Neural progenitor cell (in vitro differentiated cells): ENCODE measurements at places on chromosomes 1 and 21.

DNA sequence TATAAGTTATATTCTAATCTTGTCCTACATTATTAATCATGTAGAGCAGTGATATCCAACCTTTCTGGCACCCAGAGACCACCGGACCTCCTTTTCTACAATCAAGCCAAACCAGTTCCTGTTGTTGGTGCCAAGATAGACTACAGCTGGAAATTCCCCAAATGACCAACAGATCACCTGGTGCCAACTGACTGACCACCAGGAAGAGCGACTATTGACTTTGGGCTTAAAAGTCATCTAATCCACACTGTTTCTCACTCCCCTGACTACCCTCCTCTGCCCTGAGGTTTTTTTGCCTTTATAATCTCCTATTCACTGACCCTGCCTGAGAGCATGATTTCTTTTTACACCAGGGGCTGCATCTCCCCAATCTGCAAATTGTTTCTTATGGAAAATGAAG lies 425.2 kb downstream of the TTLL7 start:
- no peak for DNase-seq

- no peak for DNase-seq
These were observed 87.5 kb downstream of the DDX20 start for GRCh38 chr1:111843177-111843576.

- DNase-seq, result peak; percentile 25
These were observed 618.2 kb downstream of the BRINP3 start for GRCh38 chr1:189859385-189859977.

- no peak for DNase-seq
These were observed 186.8 kb downstream of the SEC16B start for GRCh38 chr1:177783051-177783450.

GRCh38 chr1:33010932-33011731 lies 25.6 kb downstream of the AK2 start:
- DNase-seq, result no peak

DNA sequence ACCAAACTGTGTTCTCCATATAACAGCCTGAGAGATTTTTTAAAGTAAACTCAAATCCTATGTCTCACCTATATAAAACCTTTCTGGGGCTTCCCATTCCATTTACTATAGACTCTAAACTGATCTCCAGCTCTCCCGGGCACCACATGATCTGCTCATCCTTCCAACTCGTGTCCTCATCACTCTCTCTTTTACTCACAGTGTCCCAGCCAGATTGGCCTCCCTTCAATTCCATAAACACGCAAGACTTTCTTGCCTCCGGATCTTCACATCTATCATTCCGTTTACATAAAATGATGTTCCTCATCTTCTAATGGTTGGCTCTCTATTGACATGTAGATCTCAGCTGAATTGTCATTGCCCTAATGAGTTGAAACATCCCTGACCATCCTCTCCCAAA lies 59.4 kb downstream of the ZNF697 start:
- no peak for DNase-seq

DNA sequence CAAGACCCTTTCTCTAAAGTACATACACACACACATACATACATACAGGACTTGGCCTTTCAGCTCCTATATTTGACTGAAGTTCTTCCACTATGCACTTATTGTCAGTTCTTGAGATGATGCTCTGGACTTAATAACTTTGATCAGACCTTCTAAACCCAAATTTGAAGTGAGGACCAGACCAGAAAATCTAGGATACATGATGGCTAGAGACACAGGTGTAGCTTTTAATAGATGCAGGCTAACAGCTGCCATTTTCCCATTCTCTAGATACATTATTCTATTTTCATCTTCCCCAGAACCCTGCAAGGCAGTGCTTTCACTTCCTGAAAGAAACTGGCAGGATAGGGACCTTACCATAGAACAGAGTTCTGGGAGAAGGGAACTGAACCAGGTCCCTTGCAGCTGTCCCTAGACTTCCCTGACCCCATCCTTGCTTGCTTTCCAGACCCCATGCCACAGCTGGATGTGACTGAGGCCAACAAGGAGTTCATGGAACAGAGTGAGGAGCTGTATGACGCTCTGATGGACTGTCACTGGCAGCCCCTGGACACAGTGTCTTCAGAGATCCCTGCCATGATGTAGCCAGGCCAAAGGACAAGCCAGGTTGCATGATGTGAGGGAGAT lies 14.9 kb upstream of the RAB42 start:
- DNase-seq, result no peak

DNA sequence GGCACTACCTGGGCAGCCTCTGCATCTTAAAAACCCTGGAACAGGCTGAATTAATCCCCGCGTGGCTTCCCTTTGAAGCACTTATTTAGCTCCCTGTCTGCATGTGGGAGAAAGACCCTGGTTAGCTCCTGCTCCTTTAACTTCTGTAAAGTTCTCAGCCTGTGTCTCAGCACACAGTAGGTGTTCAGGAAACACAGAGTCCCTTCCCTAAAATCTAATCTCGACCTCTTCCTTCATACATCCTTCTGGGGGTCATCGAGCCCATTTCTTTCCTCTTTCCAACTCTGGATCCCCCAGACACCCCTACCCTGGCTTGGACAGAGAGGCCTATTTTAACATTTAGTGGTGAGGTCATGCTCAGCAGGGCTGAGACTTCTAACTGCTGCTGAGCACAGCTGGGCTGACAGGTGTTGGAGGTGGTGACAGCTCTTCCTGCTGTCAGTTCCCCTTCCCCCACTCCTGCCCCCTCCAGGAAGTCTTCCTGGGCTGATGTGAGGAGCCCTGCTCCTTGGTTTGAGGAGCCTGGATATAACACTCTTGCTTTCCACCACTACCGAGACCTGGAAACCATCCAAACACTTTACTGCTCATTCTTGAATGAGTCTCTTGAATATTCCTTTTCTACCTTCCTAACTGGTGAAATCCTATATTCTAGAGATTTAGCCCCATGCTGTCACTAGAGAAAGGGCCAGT lies 5.3 kb downstream of the E2F2 start:
- no peak for DNase-seq

GRCh38 chr1:232943679-232944252 lies 6.6 kb upstream of the NTPCR start:
- DNase-seq, result no peak

DNA sequence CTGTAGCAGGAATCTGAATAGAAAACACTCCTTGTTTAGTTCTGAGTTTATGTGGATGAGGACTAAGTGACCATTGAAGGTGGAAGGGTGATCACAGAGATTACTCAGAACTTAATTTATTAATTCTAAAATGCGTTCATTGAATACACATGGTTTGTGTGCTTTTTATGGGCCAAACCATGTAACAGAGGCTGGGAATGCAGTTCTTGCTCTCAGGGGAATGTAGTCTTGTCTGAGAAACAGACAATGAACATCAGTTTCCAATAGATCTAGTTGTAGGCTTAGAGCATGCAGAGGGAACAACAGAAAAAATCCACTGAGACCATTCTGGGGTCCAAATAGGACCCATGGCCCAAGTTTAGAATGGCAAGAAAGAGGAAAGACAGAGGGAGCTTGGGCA lies 46.1 kb downstream of the ITSN1 start:
- DNase-seq, result no peak

DNA sequence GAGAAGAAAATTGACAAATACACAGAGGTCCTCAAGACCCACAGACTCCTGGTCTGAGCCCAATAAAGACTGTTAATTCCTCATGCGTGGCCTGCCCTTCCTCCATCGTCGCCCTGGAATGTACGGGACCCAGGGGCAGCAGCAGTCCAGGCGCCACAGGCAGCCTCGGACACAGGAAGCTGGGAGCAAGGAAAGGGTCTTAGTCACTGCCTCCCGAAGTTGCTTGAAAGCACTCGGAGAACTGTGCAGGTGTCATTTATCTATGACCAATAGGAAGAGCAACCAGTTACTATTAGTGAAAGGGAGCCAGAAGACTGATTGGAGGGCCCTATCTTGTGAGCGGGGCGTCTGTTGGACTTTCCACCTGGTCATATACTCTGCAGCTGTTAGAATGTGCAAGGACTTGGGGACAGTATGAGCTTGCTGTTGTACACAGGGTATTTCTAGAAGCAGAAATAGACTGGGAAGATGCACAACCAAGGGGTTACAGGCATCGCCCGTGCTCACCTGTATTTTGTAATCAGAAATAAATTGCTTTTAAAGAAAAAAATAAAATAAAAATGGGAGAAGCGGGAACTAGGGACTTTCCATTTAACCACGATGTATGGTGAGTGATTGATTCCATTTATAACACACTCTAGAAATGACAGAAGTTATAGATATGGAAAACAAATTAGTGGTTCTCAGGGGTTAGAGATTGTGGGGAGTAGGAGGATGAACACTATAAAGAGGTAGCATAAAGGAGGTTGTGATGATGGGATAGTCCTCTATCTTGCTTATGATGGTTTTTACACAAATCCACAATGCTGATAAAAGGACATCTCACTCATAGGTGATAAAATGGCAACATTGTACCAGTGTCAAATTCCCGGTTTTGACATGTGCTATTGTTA lies 244.7 kb downstream of the MRPL39 start:
- DNase-seq, result no peak

- DNase-seq, result no peak
These were observed 84.2 kb downstream of the LACTBL1 start for GRCh38 chr1:22888320-22889075.

DNA sequence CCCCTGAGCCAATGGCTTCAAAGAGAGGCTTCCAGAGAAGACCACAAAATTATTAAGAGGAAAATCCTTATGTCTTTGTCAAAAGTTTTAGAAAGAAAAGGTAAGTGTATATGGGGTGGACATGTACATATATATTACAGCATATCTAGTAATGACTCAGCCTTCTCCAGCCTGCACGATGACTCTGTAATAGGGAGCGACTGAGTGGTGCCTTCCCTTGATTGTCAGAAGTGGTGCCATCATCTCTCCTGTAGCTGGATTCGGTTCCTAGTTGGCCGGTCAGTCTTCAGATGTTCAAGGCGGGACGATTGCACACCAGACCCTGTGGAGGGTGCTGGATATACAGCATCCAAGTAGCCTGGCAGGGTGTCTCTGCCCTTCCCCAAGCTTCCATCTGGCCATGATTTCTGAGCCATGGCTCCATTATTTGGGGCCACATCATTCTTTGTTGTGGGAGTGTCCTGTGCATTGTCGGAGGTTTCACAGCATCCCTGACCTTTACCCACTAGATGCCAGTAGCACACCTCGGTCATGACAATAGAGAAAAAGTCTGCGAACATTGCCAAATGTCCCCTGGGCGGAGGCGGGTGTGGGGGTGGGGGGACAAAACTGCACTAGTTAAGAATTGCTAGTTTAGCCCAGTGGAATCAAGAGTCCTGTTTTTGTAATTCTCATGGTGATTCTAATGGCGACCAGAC lies 206.2 kb upstream of the KAZN start:
- no peak for DNase-seq

GRCh38 chr21:33855190-33855589 lies 60.4 kb downstream of the ATP5PO start:
- DNase-seq, result no peak

- no peak for DNase-seq
These were observed 6.8 kb downstream of the LAPTM5 start for GRCh38 chr1:30750731-30751291.

DNA sequence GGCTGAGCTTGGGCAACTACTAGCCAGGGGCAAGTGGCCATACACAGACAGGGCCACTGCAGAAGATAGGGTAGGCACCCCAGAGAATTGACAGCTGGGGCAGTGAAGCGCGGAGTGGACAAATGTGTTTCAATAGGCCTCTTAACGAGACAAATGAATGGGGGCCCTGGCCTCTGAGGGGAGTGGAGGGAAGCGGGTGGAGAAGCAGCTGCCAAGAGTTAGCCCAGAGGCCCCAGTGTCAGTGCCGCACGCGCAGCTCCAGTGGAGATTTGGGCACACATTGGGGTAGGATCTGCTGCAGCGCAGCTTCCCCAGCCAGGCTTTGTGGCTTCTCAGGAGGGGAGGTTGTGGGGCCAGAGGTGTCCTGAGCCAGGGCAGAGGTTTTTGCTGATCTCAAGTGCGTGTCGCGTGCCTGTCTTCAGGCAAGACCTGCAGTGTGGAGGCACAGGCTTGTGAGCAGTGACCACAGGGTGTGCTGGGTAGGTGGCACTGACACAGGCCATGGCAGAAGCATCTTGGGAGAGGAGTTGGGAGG lies 16.9 kb downstream of the PTPRF start:
- peak; percentile 67 for DNase-seq

DNA sequence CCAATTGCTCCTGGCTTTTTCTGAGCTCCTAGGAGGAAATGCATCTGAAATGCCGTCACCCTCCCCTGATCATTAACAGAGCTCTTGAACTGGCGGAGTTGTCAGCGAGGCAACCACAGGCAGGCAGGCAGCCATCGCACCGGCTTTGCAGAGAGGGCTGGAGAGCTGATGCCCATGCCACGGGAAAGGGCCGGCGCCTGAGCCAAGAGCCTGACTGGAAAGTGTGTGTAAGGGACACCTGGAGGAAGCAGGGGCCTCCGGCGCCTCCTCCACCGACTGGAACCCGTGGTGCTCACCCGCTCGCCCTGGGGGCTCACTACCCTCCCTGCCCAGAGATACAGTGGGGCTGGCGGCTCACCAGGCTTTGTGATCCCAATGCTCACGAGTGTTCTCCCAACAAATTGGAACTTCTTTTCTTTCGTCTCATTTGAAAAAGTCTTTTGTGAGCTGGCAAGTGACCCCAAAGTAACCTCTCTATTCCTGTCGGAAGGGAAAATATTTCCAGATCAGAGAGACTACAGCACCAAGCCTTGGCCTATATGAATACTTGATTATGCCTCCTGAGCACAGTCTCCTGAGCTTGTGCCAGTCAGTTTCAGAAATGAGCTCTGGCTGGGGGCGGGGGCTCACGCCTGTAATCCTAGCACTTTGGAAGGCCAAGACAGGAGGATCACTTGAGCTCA lies 97.7 kb upstream of the SLC25A33 start:
- no peak for DNase-seq

GRCh38 chr1:61116421-61116820 lies 34.1 kb downstream of the NFIA start:
- no peak for DNase-seq

- no peak for DNase-seq
These were observed 4.7 kb downstream of the ZBTB7B start for GRCh38 chr1:155007251-155007828.

GRCh38 chr1:56190806-56191365 lies 388.5 kb downstream of the PLPP3 start:
- DNase-seq, result peak; percentile 34

- DNase-seq, result no peak
These were observed 164.3 kb downstream of the GRIK1 start for GRCh38 chr21:29775462-29775861.
